Amygdala (tissue), 56 donors: ENCODE measurements at places on chromosomes 12 and 14.

DNA sequence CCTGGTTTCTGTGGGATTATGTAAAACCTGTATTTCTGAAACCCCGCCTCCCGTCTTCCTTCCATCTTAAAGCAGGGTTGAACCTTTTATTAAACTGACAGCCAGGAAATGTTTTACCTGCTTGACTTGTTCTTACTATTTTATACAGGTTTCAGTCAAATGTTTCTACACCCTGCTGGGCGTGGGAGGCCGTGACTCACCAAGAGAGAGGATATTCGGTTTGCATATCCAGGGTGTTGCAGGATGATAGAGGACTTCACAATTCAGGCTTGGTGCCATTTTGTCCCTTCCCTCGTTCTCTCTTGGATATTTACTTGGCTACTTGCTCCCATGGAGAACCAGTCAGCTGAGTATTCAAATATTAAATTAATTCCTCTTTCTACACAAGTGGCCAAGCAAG is 69.7 kb downstream of the ARF6 start:
- DNase-seq = no peak

GRCh38 chr12:92130999-92131398 is 14.6 kb downstream of the BTG1 start:
- DNase-seq = no peak

DNA sequence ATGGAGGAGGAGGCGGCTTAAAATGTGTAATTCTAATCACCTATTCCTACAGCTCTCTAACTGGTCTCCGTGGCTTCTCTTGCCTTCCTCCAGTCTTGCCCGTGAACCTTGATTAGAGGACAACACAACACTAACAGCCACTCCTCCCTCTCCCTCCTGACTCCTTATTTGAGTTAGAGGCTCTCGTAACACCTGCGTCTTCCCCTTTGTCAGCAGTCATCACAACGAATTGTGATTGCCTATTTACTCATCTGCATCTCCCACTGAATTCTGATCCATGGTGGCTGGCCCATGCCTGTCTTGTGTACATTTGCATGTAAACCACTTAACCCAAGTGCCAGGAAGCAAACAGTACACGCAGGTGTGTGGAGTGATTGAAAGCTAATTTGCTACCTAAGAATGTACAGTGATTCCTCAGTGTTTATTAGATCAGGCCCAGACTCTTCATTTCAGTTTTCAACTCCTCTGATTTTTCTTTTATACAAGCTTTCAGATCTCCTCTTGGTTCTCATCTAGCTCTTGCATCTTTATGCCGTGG is 154.5 kb downstream of the MON2 start:
- no peak for DNase-seq

- DNase-seq = no peak
These were observed 5.3 kb downstream of the ISCU start for GRCh38 chr12:108567406-108568337.

- peak; percentile 41 for DNase-seq
These were observed 551 bp downstream of the RAP1B start for GRCh38 chr12:68611094-68611805.

DNA sequence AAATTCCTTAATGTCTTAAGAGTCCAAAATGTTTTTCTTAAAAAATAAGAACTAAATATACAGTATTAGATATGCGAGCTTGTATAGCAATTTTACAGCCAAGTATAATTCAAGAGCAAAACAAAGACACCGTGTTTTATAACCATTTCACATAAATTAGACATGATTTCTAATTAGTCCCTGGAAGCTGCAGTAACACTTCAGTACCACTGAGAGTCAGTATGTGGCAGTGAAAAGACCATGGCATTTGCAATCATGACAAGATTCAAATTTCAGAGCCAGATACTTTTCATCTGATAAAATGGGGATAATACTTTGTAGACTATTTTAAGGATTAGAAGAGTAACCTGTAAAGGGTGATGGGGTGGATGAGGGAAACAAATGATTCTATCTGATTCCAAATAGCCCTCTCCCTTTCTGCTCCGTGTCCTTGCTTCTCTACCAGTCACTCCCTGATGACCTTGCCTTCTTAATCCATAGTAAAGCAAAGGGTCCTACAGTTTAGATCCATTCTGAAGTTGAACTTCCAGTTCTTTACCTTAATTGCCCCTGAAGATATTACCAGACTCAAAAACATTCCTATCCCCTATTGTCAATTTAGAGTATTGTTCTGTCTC is 145.4 kb upstream of the ABCD2 start:
- DNase-seq = no peak

DNA sequence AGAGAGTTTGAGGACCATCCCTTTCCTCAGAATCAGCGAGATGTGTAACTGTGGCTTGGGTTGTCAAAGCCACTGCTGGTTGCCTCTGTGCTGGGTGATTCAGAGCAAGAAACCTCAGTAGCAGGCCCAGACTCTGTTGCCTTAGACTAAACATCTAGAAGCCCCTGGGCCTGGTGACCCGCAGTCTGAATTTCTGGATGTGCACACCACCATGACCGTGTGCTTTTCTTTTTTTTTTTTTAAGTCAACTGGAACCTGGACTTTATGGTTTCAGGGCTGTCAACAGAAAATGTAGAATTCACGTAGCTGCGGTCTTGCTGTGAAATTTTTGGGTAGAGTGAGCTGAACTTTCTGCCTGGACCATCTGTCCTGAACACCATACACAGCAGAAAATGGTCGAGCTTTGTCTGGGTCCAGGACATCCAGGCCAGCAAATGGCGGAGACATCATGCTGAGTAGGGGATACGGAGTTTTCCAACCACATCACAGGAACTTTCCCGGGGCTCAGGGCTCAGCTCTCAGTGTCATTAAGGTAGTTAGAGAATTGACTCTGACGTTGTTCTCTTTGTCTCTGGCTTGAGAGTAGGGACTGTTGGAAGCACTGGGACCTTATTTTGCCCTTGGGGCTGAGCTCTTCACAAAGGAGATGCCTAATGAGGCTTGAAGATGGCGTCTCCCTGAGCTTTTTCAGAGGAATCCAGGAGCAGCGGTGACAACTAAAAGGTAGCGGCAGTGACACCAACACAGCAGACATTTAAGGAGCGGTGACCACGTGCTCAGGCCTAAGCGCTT is 23.0 kb upstream of the BATF start:
- no peak for DNase-seq

DNA sequence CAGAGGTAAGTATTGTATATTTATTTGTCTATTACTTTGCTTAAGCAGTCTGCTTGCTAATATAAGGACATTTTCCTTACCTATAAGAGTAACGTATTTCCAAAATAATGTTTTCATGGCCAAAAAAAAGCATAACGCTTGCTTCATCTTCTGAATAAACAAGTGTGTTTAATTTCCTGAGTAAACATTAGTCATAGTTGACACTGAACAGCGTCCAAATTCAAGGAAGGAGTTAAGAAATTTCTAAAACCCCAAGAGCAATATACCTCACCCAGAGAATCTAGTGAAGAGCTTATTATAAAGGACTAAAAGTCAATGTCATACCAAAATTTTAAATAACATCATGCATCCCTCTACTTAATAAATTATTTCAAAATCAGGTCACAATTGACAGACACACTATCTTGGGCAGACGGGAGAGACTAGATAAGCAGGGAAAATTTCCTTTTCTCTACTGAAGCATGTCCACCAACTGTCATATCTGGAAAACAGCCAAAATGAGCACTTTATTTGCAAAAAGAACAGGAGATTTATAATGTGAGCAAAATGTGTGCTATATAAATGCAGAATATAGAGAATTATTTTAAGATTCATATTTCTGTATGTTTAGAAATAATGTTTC is 25.1 kb downstream of the ANKS1B start:
- DNase-seq = no peak
